ENCODE measurements at places on chromosomes 3 and 15.

DNA sequence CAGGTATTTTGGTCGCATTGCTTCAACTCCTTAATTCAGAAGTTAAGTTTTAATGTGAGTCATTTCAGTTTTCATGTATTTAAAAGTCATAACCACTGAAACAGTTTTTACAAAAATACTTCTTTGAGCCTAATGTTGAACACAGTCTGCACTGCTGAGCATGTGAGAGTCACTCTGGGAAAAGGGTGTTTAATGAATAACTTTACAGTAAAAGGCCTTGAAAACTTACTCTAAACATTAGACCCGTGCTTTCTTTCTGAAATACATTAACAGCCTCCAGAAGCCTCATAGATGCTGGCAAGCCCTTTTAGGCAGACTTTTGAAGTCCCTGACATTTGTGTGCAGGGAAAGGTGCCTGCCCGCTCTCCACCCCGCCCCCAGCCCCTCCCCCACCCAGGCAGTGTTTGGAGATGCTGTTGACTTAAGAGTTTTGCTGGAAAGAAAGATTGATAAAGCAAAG lies 68.9 kb upstream of the NR2F2 start:
- no peak for DNase-seq

DNA sequence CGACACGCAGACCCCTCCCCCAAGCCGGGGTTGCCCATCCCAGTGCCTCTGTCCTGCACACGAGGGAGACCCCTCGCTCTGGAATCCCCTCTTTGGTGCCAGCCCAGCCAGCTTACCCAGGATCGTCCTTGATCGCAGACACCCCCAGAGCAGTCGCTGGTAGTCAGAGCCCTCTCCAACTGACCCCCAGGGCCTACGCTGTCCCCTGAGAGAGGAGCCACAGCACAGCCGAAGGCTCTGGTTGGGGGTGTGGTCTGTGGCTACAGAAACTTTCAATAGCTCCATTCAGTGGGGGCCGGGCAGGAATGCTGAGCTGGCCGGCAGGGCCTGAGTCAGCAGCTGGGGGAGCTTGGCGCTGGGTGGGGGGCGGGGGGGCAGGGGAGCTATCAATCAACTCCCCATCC lies at the start of gene LCTL:
Gene LCTL (minus strand): TSS at position 258 of the 404 bp plus-strand sequence. CDS start 633 bp downstream, outside the sequence.
- DNase-seq: peak; percentile 53

GRCh38 chr3:197302696-197303341 lies 4.4 kb upstream of the DLG1 start:
- DNase-seq: no peak

GRCh38 chr3:66481071-66482017 lies 19.5 kb downstream of the LRIG1 start:
- DNase-seq: no peak

- DNase-seq: no peak
Observed at GRCh38 chr3:195818301-195818700, 6.6 kb upstream of the MUC4 start.

GRCh38 chr3:185717627-185718402 lies 107.0 kb downstream of the IGF2BP2 start:
- DNase-seq: no peak

- DNase-seq: no peak
Observed at GRCh38 chr3:40173227-40173721, 136.2 kb upstream of the EIF1B start.

- DNase-seq: no peak
Observed at GRCh38 chr3:100317912-100318311, 16.6 kb upstream of the NIT2 start.

GRCh38 chr3:46378426-46378942 lies 7.7 kb downstream of the CCR5 start:
- DNase-seq: peak; percentile 60

GRCh38 chr15:70510433-70510832 lies 252.9 kb downstream of the UACA start:
- DNase-seq: no peak

GRCh38 chr3:160319322-160319721 lies 79.7 kb downstream of the IFT80 start:
- no peak for DNase-seq

DNA sequence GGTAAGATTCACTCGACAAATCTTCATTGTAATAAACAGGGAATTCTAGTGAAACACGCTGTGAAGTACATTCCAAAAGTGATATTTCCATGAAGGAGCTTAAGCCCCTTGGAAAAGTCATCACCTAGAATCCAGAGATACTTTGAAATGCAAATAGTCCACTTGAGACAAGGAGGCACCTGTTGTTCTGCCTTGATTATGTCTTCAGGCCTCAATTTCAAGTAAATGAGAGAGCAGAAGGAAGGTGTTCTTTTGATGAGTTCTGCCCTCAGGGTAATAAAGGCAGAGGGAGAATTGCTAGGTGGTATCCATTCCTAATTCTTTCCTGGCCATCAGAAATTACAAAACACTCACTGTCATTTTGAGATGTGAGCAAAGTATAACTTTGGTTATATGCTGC lies 162.1 kb downstream of the CADM2 start:
- DNase-seq: no peak

- DNase-seq: peak; percentile 43
Observed at GRCh38 chr3:155870945-155871745, 695 bp downstream of the GMPS start.

GRCh38 chr3:127764841-127765362 lies 57.4 kb downstream of the MGLL start:
- no peak for DNase-seq

- DNase-seq: no peak
Observed at GRCh38 chr3:136698361-136698760, 53.8 kb downstream of the STAG1 start.

- no peak for DNase-seq
Observed at GRCh38 chr3:155869691-155870090, 759 bp upstream of the GMPS start.

DNA sequence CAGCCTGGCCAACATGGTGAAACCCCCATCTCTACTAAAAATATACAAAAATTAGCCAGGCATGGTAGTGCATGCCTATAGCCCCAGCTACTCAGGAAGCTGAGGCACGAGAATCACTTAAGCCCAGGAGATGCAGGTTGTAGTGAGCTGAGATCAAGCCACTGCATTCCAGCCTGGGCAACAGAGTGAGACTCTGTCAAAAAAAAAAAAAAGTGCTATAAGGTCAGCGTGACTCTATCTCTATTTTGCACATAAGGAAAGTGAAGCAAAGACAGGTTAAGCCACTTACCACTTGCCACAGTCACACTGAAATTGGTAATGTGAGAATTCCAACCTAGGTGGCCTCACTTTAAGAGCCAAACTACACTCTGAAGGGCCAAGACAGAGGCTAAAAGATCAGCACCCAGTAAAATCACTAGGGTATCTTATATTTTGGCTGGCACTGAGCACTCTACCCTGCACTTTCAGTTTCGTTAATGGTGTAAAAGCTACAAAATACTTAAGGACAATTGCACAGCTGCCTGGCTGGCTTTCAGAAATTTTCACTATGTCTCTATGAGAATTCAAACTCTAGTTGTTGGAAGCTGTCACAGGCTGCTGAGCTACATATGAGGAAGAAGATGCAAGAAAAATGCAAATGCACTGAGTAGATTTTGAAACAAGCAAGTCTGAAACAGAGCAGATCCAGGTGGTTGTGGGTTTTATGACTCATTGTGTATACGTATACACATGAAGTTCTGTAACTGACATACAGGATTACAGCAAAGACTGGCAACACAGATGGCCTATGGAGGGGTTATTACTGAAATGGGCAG lies 32.7 kb downstream of the TRANK1 start:
- DNase-seq: no peak

DNA sequence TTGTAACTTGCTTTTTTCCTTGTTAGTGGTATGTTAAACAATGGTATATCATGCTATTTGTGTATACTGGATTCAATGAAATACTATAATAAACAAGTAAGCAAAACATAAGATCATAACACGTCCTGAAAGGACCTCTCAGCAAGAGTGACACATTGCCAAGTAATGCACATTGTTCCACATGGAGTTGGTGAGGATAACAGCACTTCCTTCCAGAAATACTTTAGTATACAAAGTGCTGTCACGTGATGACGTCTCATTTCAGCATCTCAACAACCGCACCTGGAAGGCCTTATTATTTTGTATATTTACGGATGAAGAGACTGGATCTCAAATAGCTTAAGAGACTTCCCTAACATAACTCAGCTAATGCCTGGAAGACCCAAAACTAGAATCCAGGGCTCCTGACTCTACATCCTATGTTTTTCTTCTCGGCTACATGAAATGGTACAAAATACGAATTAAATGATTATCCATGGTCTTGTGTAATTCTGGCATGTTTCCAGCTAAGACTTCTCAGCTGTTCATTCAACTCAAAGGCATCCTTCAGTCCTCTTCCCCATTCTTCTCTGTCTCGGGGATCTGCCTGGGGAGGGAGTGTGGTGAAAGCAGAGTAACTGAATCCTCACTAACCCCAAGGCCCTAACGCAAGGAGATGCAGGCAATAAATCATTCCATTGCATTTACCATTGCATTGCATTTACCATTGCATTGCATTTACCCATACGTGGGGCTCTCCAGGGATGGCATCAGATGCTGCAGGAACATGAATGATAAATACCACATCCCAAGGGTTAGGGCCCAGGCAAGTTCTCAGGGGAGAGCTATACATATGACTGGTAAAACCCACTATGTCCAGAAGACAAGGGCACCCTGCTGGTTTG lies 79.2 kb downstream of the LIPC start:
- no peak for DNase-seq

GRCh38 chr3:139987908-139988307 lies 52.9 kb downstream of the CLSTN2 start:
- DNase-seq: no peak

- no peak for DNase-seq
Observed at GRCh38 chr15:93459396-93459795, 370.4 kb upstream of the RGMA start.

DNA sequence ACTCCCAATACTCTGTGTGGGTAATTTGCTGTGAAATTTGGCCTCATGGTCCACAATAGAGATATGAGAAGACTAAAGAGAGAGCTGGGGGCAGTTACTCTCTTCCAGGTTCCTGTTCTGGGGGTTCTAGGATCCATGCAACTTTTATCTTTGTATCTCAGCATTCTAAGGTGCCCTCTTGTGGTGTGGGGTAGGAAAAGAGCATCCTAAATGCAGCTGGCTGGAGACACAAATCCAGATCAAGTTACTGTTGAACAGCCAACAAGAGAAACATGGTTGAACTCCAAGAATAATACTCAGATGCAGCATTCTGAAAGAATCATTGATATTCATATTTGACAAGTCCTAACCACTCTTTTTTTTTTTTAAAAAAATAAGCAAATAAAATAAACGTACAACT lies 238.2 kb downstream of the GREM1 start:
- DNase-seq: no peak

GRCh38 chr3:64058566-64058965 lies 35.3 kb upstream of the PSMD6 start:
- no peak for DNase-seq

- no peak for DNase-seq
Observed at GRCh38 chr3:188198001-188198400, 44.0 kb downstream of the LPP start.

- no peak for DNase-seq
Observed at GRCh38 chr15:73696641-73697001, 12.4 kb downstream of the CD276 start.

DNA sequence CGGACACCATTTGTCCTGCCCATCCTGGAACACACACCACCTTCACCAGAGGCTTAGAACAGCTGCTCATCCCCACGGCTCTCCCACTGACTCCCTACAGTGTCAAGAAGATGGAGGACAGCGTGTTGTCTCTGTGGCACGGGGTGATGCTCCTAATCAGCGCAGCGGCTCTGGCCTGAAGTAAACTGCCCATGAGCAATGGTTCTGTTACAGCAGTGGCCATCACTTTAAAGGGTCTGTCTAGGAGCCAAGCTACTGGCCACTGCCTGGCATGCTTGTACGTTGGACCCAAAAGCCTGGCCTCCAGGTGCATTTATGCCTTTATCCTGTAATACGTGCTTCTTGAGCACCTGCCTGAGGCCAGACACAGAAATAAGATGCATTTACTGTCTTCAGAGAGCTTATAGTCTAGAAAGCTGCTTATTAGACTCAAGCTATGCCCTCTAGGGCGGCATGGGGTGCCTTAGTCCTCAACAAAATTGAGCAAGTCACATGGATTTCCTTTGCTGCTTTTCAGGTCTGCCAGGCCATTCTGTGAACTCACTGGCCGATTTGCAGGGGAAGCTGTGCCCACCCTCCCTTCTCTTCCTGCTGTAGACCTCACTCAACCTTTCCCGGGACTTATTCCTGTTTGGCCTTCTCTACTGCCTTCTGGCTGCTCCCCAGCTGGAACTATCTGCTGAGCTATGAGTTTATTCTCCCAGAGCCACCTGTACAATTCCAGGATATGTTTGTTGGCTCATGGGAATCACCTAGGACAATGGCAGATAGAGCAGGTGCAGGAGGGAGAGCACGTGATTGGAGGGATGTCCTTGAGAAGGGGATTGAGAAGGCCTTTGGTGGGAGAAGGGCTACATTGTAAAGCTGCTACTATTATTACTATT lies 51.9 kb downstream of the STARD5 start:
- no peak for DNase-seq

DNA sequence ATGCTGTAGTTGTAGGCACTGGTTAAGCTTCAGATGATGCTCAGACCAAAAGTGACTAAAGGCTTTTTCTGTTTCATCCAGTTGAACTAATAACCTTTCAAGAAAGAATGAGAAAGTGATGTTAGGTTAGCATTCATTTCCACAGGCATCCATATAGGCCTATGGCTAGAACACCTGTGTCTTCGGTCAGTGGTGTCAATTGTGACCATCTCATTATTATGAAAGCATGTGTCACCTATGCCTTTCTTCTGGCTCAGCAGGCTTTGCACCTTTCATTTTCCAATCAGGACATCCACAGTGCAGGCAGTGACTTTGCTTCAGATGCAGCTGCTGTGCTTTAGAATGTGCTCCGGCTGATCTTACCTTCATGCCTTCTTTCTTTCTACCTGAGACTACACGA lies 57.9 kb downstream of the B3GNT5 start:
- no peak for DNase-seq

DNA sequence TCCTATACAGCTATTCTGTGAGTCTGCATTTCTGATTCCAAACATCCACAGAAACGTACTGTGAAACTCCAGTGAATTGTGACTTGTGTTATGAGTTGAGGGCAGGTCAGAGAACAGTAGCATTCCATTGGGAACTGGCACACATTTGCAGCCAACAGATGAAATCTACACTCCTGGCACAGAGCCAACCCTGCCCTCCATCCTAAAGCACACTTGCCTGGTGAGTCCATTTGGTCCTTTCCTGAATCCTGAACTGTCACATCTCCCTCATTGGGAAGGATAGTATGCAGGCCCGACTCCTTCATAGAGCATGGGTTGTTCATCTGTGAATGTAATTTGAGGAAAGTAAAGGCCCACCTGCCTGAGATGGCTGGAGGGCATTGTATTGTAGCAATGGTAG lies 314.3 kb upstream of the RASGRP1 start:
- no peak for DNase-seq

- DNase-seq: no peak
Observed at GRCh38 chr15:100073982-100074381, 267.8 kb downstream of the ADAMTS17 start.

GRCh38 chr3:189398656-189399055 lies 226.9 kb downstream of the TPRG1 start:
- DNase-seq: no peak

- DNase-seq: no peak
Observed at GRCh38 chr3:150351398-150351797, 56.7 kb upstream of the TSC22D2 start.

GRCh38 chr3:112656043-112656442 lies 15.1 kb upstream of the CCDC80 start:
- no peak for DNase-seq

- DNase-seq: no peak
Observed at GRCh38 chr15:74391582-74392450, 24.4 kb upstream of the CYP11A1 start.

- no peak for DNase-seq
Observed at GRCh38 chr15:80948651-80949292, 40.8 kb downstream of the MESD start.

- DNase-seq: no peak
Observed at GRCh38 chr3:8743911-8744310, 10.3 kb downstream of the CAV3 start.
